Uterus (tissue), 4 donors: ENCODE measurements at places on chromosomes 7 and 10. TPM values are rescaled to one million over a fixed set of nuclear protein-coding genes. Genes with fewer than 3 reads are reported as not detected.

DNA sequence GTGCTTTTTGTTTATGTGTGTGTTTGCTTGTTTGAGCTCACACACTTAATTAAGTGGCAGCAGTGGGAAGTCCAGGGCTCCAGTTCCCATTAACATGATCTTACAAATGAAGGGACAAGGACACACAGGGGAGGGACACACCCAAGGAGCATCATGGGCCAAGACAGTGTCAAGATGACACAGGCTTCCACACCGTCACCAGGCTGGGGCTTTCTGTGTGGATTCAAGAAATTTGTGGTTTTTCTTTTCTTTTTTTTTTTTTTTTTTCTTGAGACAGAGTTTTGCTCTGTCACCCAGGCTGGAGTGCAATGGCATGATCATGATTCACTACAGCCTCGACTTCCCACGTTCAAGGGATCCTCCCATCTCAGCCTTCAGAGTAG is 173.6 kb downstream of the KIAA1217 start:
- DNase-seq = no peak

DNA sequence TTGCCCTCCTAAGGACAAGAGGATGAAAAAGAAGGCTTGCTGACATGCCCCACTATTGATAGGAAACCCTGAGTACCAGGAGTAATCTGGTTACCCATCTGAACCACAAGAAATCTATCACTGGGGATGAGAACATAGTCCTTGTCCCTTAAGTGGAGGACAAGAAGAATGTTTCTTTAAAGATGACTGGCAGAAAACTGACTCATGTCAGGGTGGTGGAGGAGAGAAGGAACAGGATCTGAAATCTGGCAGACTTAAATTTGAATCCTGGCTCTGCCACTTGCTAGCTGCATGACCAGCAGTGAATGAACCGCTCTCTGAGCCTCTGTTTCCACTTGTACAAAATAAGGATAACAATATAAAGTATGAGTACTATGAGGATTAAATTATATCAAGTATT is 38.9 kb upstream of the XPNPEP1 start:
- no peak for DNase-seq

DNA sequence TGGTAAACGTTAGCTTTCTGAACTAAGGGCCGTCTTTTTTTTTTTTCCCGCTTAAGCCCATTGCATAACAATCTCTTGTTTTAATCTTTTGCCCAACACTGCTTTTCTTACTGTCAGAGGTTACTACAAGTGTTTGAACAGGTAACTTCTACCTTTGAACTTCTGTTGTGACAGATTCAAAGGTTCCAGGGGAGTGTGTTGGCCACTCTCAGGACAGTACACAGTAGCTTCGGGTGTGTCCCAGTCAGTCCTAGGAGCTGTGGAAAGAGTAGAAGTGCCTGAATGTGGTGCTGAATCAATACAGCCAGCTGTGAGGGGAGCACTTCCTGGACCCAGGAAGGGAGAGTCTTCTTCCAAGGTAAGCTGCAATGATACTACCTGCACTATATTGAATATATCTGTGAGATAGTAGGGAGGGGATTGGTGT is at the start of gene ACSL5:
Gene ACSL5, plus strand, starts transcription at position 205 of the 427 bp plus-strand sequence. CDS start 20,831 bp downstream, outside the sequence.
- DNase-seq = no peak

DNA sequence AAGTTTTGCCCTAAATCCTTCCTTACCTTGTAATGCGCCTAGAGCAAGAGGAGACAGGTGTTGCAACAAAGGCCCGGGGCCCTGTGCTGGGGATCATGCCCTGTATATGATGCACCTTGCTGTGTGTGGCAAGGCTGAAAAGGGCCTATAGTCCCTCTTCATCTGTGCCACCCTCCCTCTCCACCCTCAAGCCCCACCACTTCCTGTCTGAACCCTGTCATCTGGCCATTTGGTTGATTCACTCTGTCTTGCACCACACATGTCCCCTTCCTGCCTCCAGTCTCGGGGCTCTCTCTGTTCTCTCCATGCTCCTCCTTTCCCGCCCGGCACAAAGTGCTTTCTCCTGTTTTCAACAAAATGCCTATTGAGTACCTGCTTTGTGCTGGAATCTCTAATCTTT is 11.5 kb upstream of the MALSU1 start:
- no peak for DNase-seq

- DNase-seq = no peak
These were observed 39.7 kb downstream of the JAKMIP3 start for GRCh38 chr10:132105302-132105995.

GRCh38 chr10:80528185-80528700 is 9.5 kb upstream of the SH2D4B start:
- no peak for DNase-seq

DNA sequence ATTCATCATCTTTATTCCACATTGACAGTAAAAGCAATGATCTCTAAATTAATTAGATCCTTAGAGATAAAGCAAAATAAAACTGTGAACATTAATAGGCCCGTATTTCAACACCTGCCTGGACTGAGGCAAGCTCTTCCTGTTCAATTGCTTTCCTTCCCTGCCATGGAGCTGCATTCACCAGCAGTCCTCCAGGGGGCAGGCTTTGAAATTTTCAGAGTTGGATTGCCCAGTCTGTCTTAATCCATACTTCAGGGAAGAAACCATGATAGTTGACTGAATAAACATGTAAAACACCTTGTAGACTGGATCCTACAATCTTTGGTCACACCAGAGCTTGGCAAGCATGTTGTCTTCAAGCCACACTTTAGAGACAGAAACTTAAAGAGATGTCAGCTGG is 936.6 kb downstream of the NRG3 start:
- no peak for DNase-seq

Gene TWIST1
- 26.6 TPM for total RNA-seq

Gene DPP6
- 107 TPM for total RNA-seq

Gene VDAC2
- total RNA-seq = 57.6 TPM

- no peak for DNase-seq
These were observed 42.9 kb upstream of the TRIM24 start for GRCh38 chr7:138417078-138417700.

GRCh38 chr7:158097453-158098124 is 490.0 kb downstream of the PTPRN2 start:
- DNase-seq = no peak

DNA sequence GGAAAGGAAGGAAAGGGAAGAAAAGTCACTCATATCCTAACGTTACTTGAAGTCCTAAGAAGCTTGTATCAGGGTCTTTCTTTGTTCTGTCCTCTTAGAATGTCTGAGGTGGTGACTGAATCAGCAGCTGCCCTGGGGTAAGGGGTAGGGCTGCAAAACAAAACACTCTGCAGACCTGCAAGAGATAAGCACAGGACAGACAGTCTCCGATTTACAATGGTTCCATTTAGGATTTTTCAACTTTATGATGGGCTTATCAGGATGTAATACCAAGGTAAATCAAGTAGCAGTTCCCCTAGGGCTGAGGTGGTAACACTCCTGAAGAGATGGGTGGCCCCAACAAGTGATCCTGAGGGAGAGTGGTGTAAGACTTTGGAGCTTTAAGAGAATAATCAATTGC is 16.5 kb downstream of the KDM7A start:
- DNase-seq = no peak

- DNase-seq = no peak
These were observed 379.1 kb downstream of the TCERG1L start for GRCh38 chr10:130932326-130933007.

- DNase-seq = no peak
These were observed 103.5 kb downstream of the ELAPOR2 start for GRCh38 chr7:86955895-86956503.

GRCh38 chr10:112950714-112951358 is 789 bp downstream of the TCF7L2 start:
- DNase-seq = peak; percentile 43

GRCh38 chr7:17486835-17487234 is 188.4 kb downstream of the AHR start:
- no peak for DNase-seq

Gene FAM149B1
- total RNA-seq = 11.0 TPM

Gene PAPSS2
- total RNA-seq = 16.2 TPM

GRCh38 chr10:82742478-82742877 is 867.5 kb downstream of the NRG3 start:
- DNase-seq = no peak

DNA sequence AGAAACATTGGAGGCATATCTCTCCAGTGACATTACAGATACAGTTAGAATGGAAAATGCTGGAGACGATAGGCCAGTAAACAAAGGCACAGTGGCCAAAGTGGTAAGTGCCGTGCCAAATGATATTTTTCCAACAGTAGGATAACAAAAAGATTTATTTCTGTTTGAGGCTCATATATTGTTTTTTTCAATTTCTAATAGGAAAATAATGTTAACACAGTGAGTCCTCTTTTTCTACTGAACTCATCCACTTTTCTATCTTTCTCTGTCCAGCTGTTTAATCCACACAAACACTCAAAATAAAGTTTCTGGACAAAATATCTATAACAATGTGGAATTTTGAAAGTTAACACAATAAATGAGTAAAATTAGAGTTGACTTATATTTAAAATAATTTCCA is 201.3 kb downstream of the SEMA3E start:
- DNase-seq = no peak

Gene NPY
- 2.9 TPM for total RNA-seq

Gene ZNF467
- 15.4 TPM for total RNA-seq

- no peak for DNase-seq
These were observed 252.9 kb downstream of the THSD7A start for GRCh38 chr7:11579141-11579540.
